ENCODE measurements at places on chromosomes 11 and 22. TPM values are rescaled to one million over a fixed set of nuclear protein-coding genes. Genes with fewer than 3 reads are reported as not detected.

Gene FADS1
- total RNA-seq = 56.6 TPM

Gene CECR2
- total RNA-seq = 6.0 TPM

Gene USP28
- total RNA-seq = 23.5 TPM

Gene PKDREJ
- total RNA-seq = not detected

Gene TTC28
- 0.12 TPM for total RNA-seq

Gene OR8D1
- not detected for total RNA-seq

Gene SLC6A5
- total RNA-seq = not detected

Gene EXPH5
- 18.3 TPM for total RNA-seq

Gene MB
- 1.5 TPM for total RNA-seq

Gene POU2AF2
- total RNA-seq = not detected

Gene FDXACB1
- 3.8 TPM for total RNA-seq

Gene RFPL3
- not detected for total RNA-seq

Gene OR52E8
- not detected for total RNA-seq
